ENCODE measurements at places on chromosomes 3 and 15.

- DNase-seq: no peak
These were observed 10.7 kb downstream of the COPB2 start for GRCh38 chr3:139378587-139379241.

- DNase-seq: no peak
These were observed 163.6 kb upstream of the PRICKLE2 start for GRCh38 chr3:64388886-64389285.

DNA sequence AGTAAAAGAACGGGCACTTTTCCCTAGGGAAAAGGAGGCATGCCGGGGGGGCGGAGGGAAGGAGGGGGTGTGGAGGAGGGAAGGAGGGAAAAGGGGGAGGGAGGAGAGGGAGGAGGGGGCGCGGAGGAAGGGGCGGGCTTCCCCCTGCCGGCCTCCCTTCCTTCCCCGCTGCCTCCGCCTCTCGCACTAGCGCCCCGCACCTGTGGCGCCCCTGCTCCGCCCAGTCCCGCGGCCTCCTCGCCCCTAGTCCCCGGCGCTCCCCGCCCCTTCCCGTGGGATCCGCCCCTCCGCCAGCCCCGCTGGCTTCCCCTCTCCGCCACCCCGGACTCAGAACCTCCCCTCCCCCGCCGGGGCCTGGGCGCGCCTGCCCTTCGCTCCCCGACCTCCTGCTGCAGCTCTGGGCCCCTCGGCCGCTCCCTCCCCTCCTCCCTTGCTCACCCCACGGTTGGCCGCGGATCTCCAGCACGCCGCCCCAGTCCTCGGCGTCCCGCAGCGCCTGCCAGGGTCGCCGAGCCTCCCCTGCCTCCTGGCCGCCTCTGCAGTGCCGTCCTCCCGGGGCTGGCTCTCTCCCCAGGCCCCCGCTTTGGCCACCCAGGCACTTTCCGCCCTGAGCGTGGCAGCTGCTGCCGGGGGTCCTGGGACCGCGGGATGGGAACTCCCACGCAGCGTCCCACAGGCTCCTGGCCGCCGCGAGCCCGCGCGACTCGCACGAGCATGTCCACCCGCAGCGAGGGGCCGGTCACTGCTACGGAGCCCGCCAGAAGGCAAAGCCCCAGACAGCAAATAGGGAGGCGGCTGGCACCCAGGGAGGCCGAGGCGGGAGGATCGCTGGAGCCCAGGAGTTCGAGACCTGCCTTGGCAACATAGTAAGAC is 147.4 kb downstream of the TJP1 start:
- no peak for DNase-seq

GRCh38 chr3:146843476-146843875 is 238.3 kb upstream of the PLSCR5 start:
- no peak for DNase-seq

Data from GM13977 (cell line).